NCI-H1105 (cell line): ENCODE measurements at places on chromosomes 5 and 9.
A peak's percentile ranks its signal among the peaks of the same experiment; 100 is the strongest.

DNA sequence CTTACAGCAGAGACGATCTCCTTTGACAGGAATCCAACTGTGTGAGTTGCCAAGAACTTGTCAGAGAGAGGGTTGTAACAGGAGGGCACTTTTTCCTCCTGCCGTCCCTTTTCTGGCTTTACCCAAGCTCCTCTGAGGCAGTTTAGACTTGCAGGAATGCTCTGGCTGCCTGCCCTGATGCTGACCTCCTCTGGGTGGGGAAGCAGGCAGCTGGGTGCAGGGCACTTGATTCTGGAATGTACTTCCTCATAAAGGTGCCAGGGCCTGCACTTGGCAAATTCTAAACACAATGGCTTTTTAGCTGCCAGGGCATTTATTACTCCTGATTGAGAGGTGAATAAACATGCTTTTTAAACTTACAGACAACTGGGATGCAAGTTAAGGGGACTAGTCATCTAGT, 190.4 kb downstream of the EPB41L4A start:
- peak; percentile 37 for DNase-seq

- DNase-seq, result no peak
Observed at GRCh38 chr9:85224301-85224700, 517.5 kb downstream of the AGTPBP1 start.

GRCh38 chr5:113381791-113382190, 53.0 kb downstream of the TSSK1B start:
- no peak for DNase-seq

DNA sequence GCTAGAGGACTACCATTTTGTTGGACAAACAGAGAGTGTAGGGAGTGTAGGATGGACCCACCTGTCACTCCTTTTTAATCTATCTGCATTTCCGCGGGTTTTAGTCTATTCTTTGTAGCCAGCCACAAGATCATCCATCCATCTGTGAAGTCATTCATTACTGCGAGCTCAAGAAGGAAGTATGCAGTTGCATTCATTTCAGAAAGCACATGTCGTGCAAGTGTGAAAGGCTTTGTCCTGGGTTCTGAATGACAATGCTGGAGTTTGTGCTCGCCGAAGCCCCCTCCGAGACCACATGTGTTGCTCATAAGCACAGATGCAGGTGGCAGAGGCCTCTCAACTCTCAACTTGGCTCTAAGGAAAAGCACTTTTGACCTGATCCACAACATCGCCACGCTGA, 70.3 kb upstream of the BASP1 start:
- DNase-seq, result no peak

- DNase-seq, result no peak
Observed at GRCh38 chr9:134875371-134875770, 5.2 kb upstream of the FCN2 start.

DNA sequence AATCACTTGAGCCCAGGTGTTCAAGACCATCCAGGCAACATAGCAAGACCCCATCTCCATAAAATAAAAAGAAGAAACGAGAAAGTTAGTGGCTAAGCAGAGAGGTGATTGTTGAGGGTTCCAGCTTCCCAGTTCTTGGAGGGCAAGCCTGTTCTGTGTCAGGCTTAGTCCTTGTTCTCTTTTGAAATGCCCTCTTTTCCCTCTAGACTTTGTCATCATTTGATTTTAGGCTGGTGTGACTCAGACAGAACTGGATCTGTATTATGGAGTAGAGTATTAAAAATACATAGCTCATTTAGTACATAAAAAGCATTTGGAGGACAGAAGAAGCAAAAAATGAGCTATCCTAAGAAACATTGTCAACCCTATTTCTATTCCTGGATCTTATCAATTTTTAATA, 159.4 kb downstream of the CD180 start:
- no peak for DNase-seq

DNA sequence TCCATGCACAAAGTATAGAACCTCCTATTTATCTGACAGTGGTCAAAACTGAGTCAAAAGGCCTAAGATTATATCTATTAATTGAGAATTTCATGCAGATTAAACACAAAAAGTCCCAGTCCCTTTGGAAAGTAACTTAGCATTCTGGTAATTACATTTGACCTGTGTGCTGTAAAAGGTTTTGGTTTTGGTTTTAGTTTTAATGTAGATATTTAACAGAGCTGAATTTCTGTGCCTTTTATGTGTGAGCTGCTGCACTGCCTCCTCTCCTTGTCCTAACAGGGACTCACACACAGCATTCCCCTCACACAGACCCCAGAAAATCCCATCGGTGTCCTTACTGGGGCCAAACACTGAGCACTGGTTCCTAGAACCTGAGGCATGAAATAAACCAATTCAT, 31.0 kb upstream of the FSD1L start:
- DNase-seq, result no peak

DNA sequence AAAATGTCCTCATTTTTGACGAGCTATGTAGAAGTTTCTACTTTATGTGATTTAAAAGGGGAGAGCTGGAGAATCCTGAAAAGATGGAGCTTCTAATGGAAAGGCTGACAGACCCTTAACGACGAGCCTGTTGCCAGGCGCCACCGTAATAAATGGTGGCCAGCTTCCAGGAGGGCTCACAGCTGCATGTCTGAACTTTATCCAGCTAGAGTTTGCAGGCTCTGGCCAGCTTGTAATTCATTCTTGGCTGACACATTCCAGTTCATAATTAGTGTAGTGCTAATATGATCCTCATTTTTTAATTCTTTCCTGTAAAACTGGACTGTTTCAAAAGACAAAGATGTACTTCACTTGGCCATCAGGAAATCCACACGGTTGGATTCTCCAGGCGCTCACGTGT, 246.7 kb downstream of the GAS1 start:
- peak; percentile 66 for DNase-seq

DNA sequence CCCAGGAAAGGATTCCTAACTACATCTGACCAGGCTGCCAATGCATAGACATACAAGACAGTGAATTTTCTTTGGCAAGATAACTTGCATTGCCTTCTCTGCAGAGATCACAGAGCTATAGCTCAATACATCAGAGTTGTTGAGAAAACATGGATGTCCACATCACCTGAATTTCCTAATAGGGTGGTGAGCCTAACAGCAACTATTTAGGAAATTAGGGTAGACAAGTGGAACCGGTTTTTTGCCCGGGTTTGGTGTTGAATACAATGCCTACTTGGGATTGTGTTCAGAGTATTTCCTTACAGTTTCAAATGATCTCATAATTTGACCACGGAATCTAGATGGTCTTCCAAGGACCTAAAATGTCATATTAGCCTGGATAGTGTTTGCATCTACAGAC, 262.7 kb downstream of the KIF4B start:
- DNase-seq, result no peak

GRCh38 chr5:16453609-16454008, 12.0 kb downstream of the ZNF622 start:
- DNase-seq, result no peak

DNA sequence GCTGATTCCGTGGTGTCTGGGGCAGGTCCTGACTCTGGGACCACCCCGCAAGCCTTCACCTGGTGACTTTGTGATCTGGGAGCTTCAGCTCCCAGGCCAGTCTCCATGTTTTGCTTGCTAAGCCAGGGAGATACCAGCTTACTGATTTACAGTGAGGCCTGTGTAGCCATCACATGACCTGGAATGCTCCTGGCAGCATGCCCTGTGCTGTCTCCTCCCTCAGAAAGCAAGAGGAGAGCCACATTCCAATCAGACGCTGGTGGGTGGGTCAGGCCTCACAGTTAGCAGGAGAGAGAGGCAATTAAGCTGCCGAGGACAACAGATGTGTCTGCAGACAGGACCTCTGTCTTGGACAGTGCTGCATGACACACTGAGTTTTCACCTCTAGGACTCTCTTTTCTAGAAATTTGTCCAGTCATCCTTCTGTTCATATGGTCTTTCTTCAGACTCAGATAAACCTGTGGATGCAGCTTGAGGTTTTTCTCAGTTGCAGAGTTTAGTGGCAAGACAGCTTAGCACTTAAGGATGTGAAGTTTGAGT, 24.4 kb upstream of the GRPEL2 start:
- DNase-seq, result peak; percentile 78

DNA sequence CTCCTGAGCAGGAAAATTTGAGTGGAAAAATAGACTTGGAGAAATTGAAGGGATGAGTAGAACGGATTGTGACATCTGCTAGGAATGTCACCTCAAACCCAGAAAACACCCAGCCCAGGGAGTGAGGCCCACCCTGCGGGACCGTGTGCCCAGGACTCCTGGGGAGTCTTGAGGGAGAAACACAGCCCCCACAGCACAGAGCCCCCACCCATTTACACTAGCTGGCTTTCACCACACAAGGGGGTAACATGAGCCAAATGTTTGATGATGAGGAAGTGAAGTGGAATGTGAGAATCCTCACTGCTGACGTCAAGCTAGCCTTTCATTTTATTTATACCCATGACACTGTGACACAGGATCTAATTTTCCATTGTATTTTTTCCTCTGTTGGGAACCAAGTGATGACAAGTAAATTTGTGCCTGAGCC, 42.8 kb upstream of the PDE8B start:
- DNase-seq, result no peak

DNA sequence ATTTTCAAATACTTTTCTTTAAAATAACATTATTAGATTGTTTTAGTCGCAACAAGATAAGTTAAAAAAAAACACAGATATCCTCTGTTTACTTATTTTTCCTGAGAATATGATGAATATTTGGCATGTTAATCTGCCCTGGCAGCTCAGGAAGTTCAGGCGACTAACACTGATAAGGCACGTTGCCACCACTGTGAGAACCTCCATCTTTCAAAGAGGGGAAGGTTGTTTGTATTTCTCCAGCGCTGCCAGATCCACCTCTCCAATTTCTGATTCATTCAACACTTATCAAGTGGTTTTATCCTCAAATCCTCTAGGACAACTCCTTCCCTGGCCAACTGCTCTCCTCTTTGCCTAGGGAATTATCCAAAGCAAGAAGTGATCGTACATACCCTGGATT, 21.8 kb downstream of the CTNNAL1 start:
- no peak for DNase-seq

DNA sequence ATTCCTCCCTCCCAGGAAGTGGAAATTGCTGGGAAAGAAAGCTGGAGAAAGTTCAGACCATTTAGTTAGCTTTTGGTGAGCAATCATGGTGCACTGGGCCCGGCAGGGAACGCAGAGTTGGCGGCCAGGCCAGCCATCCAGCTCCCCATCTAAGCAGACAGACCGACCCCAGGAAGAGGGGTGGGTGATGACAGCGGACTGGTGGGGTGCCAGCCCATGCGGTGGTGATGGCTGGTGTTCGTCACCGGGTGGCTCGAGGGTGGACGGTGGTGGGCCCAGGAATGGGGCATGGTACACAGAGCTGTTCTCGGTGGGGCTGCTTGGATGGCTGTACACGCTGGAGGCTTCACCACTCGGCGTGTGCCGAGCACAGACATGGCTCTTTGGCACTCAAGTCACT, 85.6 kb upstream of the ARAP3 start:
- DNase-seq, result no peak

- no peak for DNase-seq
Observed at GRCh38 chr5:176427971-176428370, 11.6 kb upstream of the CLTB start.

DNA sequence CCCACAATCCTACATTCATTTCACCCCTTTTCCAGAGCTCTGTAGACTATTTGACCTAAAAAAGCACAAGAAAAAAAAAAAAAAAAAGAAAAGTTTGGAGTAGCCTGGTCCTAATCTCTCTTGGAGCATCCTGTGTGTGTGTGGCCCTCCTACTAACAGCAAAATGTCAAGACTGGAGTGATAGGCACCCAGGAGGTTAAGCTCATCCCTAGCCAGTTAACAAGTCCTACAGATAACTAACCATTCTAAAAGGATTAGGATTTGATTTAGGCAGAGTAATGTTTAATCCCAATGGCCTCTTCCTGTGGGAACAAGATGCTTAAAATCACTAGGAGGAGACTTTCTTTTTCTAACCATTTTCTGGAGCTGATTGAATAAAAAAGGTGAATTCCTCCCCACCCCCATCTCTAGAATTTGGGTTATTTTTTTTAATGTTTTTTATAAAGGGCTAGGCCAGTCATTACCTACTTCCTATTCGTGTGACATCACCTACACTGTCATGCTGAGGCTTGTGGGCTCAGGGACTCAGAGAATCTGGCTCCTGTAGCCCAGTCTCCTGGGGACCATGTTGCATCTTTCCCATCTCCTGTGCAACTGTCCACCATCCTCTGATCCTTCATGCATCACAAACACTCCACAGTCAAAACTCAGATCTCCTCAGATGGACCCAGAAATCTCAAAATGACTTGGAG, 43.2 kb upstream of the NR3C1 start:
- no peak for DNase-seq

DNA sequence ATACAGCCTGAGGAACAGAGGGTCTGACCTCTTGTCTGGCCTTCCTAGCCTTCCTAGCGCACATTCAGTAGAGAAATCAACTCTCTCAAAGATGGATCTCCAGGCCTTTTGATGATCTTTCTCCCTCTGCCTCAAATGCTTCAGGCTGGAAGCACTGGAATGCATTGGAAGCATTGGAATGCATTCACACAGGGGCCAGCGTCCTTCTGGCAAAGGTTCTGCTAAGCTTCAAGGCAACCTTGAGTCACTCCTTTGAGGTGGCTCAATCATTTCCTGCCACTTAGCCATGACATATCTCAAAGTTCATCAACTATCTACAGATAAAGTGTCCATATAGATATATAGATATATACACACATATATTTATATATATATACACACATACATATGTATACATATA, 42.9 kb downstream of the OR2K2 start:
- no peak for DNase-seq

DNA sequence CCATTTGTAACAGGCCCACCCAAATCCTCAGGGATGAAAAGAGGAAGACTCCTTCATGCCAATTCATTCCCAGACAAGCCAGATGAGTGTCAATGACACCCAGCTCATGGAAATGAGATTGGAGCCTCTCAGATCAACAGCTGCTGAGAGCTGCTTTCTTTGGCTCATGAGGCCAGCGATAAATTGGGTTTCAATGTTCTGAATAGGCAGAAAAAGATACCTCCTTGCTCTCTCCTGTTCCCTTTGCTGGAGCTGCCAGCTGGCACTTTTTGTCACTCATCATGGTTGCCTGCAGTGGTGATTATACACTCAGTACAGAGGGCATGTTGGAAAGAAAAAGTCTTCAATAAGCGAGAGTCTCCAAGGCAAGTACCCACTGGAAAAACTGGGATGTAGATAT, 47.1 kb downstream of the SH3RF2 start:
- no peak for DNase-seq

DNA sequence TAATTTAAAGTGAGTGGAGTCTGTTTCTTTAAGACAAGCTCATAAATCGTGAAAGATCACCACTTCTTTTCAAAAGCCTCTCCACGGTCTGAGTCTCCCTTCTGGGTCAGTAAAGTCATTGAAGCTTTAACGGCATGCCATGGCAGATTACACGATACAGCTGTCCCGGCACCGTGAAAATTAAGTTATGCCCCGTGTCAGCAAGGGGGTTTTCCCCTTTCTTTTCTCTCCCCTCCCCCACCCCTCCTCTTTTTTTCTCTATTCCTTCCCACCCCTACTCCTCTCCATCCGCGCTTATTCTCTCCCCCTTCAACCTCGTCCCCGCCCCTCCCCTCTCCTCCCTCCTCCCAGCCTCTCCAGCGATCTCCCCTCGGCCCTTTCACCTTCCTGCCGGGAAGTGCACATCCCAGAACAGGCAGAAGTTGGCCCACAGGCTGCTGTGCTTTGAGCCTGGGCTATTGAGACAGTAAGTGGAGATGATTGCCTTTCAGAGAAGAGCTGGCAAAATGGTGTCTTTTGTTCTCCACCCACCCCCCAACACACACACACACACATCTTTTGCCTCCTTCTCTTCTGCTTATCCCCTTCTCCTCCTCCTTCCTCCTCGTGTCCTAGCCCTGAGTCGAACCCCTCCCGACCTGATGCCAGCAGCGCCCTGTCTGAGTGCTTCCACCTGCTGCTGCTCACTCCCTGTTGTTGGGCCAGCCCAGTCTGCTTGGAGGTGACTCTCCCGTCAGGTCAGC, 44.1 kb downstream of the GAS1 start:
- DNase-seq, result no peak
